ENCODE measurements at places on chromosomes 13 and 19.

DNA sequence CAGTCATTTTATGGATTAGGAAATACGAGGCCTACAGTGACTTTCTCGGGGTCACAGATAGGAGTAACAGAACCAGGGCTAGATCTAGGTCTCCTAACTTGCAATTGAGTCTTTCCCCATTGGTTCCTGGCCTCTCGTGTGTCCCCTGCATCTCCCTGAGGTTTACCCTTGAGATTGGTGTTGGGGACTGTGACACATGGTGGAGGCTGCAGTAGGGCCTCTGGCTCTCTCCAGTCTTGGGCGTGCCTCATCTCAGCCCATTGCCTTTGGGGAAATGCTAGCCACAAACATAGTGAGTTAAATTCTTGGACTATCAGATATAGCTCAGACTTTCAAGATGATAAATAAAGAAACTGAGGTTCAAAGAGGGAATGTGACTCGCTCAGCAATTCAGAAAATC lies 212.1 kb downstream of the KCNRG start:
- no peak for DNase-seq

- DNase-seq, result no peak
Observed at GRCh38 chr13:36133950-36134626, 2.9 kb upstream of the DCLK1 start.

DNA sequence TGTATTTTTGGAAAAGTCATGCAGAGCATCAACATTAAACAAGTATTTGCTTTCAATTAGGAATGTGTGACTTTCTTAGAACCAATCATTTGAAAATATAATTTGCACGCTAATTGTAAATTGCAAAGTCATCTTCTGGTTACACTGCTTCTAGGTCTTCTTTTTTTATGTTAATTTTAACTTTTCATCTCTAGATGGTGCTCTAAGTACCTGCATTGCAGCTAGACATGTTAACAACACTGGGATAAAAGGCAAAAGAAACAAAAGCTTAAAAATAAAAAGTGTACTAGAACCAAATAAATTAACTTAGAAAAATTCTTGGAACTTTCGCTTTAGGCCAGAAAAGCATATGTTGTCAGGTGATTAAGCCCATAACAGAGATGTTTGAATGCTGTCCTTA lies 2758.2 kb downstream of the PCDH9 start:
- peak; percentile 48 for DNase-seq

DNA sequence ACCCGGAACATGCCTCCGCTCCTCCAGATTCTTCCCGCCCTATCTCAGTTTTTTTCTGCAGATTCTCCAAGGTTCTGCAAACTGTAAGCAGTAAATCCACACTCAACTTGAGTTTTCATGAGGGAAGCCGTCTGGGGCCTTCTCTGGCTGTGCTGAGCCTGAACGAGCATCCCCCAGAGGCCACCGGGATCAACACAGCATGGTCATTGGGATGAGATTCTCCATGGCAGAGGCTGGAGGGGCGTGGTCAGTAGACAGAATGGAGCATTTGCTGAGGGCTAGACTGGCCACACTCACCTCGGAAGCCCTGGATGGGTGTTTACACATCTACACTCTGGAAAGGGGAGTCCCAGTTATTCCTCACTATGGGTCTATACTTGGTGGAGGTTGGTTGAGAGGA lies 2.3 kb upstream of the LILRA4 start:
- DNase-seq, result no peak

DNA sequence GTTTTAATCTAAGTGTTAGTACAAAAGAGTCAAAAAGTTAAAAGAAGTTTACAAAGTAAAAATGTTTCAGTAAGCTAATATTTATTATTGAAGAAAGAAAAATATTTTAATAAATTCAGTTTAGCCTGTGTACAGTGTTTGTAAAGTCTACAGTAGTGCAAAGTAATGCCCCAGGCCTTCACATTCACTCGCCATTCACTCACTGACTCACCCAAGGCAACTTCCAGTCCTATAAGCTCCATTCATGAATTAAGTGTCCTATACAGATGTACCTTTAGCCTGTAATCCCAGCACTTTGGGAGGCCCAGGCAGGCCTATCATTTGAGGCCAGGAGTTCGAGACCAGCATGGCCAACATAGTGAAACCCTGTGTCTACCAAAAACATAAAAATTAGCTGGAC lies 24.1 kb upstream of the AKAP11 start:
- DNase-seq, result no peak

DNA sequence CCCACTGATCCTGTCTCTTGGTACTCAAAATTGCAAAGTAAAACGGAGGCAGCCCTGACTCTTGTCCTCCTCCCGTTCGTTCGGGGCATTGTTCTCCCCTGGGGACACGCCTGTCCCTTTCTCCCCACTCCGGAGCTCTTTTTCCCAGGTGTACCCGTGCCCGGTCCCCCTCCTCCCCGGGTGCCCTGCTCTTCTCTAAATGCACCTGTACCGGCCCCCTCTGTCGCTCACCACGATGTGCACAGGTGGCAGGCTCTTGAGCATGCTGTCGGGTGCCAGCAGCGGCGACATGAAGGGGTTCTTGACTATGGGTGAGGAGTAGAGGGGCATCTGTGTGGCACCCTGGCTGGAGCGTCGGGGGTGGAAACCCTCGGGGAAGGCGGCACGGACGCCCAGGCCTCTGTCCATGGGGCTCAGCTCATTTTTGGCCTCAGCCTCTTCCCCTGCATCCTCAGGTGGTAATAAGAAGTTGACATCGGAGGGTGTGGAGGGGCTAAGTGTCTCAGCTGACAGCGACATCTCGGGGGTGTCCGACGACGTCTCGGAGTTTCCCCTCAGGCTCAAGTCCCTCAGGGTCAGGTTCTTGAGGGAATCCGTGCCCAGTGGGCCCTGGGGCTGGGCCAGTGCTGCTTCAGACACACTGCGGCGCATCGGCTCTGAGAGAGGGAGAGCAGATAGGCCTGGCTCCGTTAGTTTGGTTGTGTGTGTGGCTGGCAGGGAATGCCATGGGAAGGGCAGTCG lies 12.4 kb upstream of the CNFN start:
- no peak for DNase-seq

- DNase-seq, result peak; percentile 92
Observed at GRCh38 chr19:40716031-40716481, 630 bp downstream of the COQ8B start.

GRCh38 chr19:58095328-58095727 lies 2.7 kb downstream of the ZSCAN18 start:
- no peak for DNase-seq

- DNase-seq, result peak; percentile 33
Observed at GRCh38 chr13:106132216-106132615, 403.2 kb downstream of the EFNB2 start.

DNA sequence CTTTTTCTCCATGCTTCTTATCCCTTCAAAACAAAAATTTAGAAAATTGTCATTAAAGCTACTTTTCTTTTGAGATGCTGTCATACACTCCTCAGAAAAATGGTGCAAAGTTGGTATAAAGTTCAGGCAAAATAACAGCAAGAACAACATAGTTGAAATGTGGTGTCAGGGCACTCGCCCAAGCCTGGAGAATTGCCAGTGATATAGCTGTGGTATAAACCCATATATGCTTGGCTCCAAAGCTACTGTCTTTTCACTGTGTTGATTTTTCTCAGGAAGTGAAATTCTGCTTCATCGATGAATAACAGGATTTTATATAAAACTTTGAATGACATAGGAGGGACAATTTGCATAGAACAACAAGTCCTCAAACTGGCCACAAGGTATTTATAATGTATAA lies 2532.9 kb downstream of the PCDH9 start:
- no peak for DNase-seq

DNA sequence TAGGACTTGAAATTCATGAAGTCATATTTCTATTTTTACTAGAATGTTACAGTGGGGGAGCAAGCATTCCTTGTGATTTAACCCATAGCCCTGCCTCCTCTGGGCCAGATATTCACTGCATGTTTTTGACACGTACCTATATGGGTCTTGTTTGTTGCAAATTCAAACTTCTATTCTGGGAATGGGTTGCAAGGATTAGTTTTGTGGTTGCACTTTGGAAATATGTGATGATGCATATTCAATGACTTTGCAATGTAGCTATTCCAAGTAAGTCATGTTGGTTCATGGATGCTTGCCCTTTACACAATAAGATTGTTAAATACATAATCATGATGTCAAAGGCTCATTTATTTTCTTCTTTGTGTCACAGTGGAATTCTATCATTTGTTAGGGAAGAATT lies 440.8 kb downstream of the TDRD3 start:
- DNase-seq, result no peak

DNA sequence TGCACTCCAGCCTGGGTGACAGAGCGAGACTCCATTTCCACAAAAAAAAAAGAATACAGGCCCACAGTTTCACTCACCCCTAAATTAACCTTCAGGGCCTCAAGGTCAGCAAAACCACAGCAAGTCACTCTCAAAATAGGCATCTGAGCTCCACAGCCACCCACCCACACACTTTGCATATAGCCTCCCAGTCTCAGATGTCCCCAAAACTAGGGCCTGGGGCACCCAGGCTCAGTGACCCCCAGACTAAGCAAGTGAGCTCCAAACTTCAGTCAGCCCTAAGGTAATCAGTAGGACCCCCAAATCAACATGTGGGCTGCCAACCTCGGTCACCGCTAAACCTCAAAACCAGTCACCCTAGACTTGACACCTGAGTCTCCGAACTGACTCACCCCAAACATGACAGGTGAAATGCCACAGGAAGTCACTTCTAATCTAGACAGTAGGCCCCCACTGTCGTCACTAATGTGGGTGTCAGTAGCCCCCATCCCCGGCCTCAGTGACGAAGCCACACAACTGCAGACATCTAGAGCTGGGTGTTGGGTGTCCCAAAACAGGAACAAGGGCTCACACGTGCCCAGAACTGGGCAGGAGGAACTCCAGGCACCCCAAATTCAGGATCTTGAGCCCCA lies 13.9 kb downstream of the RABAC1 start:
- no peak for DNase-seq

DNA sequence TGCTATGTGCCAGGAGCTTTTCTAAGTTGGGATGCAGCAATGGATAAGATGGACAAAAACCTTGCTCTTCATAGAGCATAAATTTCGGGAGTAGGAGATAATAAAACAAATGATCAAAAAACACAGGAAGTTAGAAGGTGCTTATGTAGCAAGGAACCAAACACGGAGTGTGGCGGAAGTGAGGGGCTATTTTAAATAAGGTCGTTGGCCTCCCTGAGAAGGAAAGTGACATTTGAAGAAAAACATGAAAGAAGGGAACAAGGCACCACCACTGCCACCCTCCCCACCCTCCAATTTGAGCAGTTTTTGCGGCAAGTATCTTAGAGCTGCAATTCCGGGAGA lies 3.2 kb upstream of the GSX1 start:
- no peak for DNase-seq

- DNase-seq, result no peak
Observed at GRCh38 chr13:29497137-29497654, 98.3 kb downstream of the SLC7A1 start.
